MCF 10A (cell line): ENCODE measurements at places on chromosomes 1 and 21.

DNA sequence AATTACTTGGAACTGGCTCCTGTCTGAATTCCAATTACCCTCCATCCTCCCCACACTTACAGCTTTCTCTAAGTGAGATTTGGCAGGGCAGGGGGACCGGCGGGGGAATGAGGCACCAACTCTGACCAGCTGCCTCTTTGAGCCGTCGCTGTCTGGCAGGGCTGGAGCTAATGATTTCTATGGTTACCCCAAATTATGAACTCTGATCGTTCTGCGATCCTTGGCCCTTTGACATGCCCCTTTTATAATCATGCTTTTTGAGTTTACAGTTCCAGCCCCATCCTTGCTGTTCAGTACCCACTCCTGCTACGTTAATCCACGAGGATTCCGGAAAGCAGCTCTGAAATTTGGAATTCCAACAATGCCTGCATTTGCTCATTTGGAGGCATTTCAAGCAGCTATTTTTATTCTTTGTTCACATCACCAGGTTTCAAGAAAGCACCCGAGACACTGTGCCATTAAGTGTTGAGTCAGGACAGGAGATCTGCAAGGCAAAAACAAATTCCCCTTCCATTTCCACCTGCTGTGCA lies 54.6 kb upstream of the LBR start:
- DNase-seq: no peak

DNA sequence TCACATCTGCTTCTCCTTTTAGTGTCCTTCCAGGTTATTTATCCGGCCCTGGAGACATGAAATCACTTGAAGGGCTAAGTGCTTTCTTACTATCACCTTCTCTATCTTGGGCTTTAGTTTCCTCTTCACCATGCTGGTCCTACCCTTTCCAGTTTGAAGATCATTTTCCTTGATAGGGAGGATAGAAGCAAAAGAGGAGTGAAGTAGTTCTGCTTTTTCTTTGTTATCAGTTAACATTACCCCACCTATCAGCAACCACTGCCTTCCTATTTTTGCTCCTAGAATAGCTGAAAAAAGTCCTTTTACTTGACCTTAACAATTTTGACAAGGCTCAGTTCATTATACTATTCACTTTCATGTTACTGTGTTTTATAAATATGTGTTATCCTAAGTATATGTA lies 19.4 kb downstream of the RGL1 start:
- DNase-seq: no peak

GRCh38 chr1:186022184-186022583 lies 288.0 kb downstream of the HMCN1 start:
- DNase-seq: no peak

DNA sequence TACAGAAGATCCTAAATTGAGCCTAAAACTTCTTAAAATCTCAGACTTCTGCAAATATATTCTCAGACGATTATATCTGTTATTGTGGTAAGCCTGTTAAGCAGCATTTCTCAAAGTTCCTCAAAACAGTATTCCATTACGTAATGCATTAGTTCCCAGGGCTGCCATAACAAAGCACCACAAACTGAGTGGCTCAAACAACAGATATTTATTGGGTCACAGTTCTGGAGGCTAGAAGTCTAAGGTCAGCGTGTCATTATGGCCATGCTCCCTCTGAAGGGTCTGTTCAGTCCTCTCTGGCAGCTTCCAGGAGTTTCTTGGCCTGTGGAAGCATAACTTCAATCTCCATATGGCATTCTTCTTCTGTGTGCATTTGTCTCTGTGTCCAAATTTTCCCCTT lies 103.5 kb upstream of the ST6GALNAC5 start:
- DNase-seq: no peak

DNA sequence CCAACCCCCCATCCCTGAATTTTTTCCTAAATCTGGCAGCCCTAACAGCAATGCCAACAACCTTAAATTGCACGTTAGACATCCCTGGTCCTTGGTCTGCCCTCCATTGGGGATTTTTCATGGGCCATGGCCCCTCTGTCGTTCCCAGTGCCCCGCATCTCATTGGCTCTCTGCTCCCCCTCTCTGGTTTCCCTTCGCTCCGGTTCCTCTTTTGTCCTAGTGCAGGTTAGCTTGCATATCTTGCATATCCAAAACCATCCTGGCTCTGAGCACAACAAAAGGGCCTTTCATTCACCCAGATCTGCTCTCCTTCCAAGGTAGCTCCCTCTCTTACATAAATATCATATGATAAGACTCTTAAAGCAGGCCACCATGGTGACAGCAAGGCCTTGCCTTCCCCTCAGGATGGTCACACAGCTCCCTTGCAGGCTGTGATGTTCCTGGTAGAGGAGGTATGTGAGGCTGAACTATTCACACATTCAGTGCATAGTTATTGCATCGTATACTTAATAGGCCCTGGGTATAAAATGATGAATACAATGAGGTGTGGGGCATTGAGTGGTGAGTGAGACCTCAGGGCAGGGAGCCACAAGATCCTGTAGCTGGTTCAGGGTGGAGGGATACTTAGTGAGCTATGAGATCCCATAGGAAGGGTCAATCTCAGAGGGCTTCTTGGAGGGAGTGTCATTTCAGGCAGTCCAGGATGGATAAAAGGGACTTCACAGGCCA lies 45.2 kb downstream of the TENT5C start:
- no peak for DNase-seq

- no peak for DNase-seq
These were observed 19.0 kb downstream of the KIAA0040 start for GRCh38 chr1:175173531-175173930.

DNA sequence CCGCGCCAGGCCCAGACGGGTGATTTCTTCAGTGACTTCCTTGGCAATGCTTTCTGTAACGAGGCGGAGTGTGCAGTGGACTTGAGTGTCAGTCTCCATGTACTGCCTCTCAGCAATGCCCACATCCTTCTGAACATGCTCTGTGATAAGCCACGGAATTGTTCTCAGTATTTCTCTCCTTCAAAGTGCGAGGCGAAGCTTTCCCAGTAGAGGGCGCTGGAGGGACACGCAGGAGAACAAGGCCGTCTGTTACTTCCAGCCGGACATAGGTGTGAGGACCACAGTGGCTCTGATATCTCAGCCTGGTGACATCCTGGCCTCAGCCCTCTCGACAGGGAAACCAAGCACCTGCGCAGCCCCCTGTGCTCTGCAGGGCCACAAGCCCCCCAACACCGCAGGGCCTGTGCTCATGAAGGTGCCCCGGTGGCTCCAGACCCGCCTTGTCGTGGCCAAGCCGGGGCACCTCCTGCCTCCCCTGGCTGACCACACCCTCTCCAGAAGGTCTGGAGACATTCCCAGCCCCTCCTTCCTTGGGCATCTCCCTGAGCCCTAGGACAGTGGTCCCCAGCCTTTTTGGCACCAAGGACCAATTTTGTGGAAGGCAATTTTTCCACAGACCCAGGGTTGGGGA lies 46.1 kb upstream of the BACE2 start:
- peak; percentile 77 for DNase-seq

GRCh38 chr1:204630132-204630905 lies 55.2 kb downstream of the LRRN2 start:
- no peak for DNase-seq

DNA sequence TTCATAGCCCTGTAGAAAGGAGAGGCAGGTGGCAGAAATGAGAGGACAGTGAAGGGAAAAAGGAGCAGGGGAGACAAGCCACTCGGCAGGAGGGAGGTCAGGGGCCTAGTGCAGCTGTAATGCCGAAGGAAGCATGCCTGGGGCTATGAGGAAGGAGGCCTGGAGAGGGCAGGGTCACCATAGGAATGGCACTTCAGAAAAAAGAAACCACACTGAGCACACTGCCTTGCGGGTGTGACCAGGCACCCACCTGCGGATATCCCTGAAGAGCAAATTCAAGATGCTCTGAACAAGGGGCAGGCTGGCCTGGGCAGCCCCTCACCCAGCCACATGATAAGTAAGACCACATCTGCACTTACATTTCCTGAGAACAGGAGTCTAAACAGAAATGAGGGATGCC lies 104.7 kb downstream of the JAK1 start:
- DNase-seq: peak; percentile 20

GRCh38 chr1:41534181-41535076 lies 49.9 kb upstream of the EDN2 start:
- DNase-seq: no peak

DNA sequence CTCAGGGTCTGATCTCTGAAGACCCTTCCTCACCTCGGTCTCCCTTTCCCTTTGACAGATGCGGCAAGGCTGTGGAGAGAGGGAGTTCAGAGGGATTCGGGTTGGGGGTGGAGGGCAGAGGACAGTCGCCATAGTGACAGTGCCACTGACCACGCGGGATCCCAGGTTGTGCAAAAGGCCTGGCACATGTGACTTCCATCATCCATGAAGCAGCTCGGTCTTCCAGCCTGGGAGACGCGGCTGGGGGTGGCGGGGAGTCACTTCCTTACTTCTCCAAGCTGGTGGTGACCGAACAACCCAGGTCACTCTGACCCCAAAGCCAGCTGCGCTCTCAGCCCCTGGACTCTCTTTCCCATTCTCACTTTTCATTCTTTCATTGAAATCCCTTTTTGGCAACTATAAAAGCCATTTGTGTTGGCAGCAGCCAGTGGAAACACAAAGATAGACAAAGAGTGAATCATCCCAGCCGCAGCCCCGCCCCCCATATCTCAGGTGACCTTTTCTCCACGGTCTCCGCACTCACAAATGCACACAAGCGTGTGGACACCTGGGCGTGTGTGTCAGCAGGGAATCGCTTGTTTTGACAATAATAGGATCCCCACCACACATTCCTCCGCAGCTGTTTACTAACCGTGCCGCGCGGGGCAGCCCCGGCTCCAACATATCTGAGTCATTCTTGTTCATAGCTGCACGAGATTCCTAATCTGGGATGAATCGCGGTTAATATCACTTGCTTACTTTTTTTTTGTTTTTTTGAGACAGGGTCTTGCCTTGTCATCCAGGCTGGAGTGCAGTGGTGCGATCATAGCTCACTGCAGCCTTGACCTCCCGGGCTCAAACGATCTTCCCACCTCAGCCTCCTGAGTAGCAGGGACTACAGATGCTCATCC lies 68.3 kb downstream of the DHRS3 start:
- peak; percentile 93 for DNase-seq

DNA sequence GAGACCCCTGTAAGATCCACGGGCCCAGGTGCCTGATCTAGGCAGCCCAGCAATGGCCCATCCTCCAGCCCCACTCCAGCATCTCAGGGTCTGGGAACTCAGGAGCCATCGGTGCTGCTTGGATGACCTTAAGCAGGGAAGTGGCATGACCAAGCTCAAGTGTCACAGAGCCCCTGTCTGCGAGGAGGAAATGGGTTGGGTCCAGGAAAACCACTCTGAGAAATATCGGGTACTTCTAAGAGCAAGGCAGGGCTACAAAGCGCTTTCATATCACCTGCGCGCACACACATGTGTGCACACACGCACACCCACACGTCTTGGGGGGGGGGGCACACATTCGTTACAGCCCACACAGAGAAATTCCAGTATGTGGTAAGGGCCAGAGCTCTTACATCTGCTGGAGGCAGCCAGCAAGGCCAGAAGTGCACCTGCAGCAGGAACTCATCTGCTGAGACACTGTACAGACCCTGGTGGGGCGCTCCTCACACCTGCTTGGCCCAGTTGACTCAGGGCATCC lies 32.6 kb upstream of the SPOCD1 start:
- DNase-seq: no peak

DNA sequence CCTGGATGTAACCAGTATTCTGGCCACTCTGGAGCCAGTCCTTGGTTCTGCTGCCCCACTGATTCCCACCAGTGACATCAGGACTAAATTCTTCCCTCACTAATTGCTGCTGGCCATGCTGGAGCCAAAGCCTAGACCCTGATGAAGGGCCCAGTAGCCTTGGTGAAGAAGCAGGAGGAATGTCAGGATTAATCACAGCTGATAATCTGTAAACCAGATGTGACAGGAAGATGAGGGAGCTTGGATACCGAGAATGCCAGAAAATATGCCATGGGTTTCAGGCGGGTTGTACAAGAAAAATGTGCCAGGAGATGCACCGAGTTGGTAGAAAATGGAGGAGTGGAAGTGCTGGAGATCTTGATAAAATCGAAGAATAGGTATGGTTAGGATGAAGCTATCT lies 119.0 kb upstream of the PPP2R5A start:
- DNase-seq: no peak

DNA sequence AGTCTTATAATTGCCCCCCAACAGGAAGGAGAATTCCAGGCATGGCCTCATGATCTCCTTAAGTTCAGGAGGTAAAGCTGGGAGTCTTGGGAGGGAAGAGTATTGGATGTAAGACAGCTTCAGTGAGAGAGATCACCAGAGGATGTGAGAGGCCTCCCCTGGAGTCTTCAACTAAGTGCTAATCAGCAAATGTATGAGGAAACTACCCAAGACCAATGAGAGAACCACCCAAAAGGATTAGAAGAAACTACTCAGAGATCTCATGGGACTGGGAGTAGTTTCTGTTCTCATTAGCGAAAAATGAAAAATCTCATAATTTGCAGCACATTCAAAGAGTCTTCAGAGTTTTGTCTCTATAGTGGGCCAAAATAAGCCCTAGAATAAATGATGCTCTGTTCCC lies 36.6 kb upstream of the WNT2B start:
- no peak for DNase-seq

GRCh38 chr1:9233241-9233941 lies 1.2 kb upstream of the H6PD start:
- DNase-seq: peak; percentile 99

- no peak for DNase-seq
These were observed 1.3 kb upstream of the LSS start for GRCh38 chr21:46229923-46230260.

DNA sequence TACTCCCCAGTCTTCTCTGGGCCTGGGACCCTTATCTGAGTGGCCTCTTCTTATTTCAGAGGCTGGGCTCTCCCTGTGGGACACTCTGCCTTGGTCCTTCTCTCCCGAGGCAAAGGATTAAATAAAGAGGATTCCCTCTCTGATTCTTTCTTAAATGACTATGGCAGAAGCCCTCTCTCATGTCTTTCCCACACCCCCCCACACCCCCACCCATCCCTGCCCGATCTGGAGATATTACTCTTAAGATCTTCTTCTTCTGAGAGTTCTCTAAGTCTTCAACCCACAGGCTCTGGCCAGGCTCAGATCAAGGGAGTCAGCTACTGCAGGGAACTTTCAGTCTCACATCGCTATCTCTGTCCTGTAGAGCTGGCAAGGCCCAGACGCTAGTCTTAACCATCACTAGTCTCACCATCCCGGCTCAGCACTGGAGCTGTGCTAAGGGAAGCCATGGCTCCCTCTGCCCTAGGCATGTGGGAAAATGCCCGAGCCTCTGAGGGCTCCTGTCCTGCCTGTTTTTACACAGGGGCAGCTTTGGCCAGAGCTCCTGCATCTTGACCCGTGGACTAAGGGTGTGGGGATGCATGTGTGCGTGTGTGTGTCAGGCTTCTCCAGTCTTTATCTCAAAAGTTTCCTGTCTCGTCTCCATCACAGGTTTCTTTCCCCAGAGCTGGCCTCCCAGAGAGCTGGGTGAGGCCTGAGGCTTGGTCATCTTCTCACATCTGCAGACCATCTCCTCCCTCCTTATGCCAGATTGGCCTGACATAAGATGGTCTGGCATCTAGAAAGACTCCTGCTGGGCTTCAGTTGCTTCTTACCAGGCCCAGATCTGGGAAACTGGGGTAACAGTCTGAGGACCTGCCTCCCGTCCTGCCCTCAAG lies 36.7 kb downstream of the LGR6 start:
- DNase-seq: no peak
